Fibroblast of the conjunctiva (primary cell): ENCODE measurements at places on chromosomes 5 and 9.
A peak's percentile ranks its signal among the peaks of the same experiment; 100 is the strongest.

DNA sequence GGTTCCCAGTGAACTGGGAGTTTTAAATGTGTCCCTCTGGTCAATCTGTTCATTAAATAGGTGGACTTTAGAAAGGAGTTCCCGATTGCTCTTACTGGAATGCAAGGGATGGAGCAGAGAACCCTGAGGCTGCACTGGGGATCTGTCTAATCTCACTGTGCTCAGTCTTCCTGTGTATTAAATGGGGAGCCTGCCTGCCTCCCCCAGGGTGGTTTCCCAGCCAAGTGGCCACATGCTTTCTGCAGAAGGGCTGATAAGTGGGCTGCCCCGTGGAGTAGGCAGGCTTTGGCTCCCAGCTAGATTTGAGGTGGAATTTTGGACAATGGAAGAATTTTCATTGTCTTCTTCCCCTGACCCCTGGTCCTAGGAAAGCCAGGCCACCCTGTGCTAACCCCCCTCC lies 14.0 kb upstream of the PHYHD1 start:
- DNase-seq = no peak

GRCh38 chr5:120538149-120538548 lies 74.0 kb downstream of the PRR16 start:
- no peak for DNase-seq

DNA sequence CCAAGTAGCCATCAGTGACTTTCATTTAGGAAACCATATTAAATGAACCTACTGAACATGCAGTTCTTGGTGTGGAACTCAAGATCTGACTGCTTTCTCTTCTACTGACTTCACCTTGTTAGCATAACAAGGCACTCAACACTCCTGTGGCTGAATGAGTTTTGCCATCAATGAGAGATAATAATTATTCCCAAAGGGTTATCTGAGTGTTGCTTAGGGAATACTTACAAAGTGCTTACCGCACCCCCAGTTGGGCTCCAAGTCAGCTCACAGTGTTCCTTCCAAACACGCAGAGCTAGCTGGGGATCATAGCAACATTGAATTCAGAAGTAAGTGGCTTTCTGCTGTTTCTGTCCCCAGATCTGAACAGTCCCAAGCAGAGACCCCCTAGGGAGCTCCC lies 182.9 kb downstream of the SREK1 start:
- DNase-seq = no peak

- DNase-seq = peak; percentile 26
Observed at GRCh38 chr5:60687927-60688720, 11.8 kb downstream of the DEPDC1B start.

GRCh38 chr5:139774980-139775661 lies 20.5 kb upstream of the PSD2 start:
- DNase-seq = no peak

- DNase-seq = no peak
Observed at GRCh38 chr9:3014178-3014577, 170.3 kb upstream of the PUM3 start.

DNA sequence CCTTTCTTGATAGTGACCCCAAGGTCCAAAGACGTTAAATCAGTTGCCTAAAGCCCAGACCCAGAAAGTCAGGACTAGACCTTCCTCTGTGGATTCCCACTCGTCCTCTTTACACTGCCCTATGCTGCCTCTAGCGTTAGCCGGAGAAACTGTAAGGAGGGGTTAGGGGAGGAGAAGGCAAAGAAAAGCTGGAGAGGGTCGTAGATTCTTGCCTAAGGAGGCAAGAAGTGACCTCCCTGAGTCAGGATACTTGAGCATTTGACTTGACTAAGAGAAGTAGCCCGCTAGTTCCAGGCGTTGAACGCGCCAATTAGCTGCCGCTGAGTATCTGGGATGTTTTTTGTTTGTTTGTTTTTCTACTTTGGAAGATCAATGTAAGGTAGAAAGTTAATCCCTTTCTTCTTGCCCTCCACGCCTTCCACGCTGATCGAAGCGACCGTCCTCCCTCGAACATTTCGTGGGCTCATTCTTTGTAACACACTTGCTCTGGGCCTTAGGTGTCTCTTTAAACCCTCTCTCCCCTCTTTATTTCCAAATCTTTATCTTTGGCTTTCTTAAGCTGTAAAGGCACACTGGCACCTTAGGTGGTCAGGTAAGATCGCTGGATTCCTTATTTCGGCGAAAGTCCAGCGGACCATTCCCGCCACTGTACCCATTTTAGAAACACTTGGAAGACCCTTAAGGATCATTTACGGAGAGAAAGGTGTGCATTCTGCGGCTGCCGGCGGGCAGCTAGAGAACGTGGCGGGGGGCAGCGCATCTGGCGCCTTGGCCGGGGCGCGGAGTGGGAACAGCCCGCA lies 5.1 kb upstream of the RGMB start:
- peak; percentile 80 for DNase-seq

DNA sequence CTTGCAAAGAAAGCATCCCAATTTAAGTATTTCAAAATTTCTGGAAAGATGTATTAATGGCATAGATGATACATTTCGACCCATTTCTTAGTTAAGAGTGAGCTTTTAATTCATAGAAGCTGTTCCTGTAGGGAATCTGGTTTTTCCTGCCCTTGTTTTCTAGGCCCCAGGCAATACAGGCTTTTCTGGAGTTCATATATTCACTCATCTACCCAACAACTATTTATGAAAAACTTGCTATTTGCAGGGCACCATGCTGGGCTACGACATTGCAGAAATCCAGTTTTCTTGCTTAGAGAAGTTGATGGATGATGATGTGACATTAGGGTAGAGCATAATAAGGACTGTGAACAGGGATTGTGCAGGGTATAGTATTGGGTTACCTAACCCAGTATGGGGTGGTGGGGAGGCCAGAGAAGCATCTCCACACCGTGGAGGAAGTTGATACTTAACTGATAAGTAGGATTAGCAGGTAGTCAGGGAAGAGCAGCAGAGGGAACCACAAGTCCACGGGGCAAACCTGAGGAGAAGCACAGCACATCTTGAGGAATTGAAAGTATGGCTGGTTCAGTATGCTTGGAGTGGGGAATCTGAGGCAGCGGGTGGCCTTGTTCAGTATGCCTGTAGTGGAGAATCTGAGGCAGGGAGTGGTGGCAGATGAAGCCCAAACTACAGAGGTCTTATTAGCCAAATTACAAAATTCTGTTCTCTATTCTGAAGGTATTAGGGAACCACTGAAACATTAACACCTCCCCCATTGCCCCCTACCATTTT lies 247.5 kb downstream of the ARRDC3 start:
- no peak for DNase-seq

- no peak for DNase-seq
Observed at GRCh38 chr9:95486318-95486717, 30.5 kb downstream of the PTCH1 start.

DNA sequence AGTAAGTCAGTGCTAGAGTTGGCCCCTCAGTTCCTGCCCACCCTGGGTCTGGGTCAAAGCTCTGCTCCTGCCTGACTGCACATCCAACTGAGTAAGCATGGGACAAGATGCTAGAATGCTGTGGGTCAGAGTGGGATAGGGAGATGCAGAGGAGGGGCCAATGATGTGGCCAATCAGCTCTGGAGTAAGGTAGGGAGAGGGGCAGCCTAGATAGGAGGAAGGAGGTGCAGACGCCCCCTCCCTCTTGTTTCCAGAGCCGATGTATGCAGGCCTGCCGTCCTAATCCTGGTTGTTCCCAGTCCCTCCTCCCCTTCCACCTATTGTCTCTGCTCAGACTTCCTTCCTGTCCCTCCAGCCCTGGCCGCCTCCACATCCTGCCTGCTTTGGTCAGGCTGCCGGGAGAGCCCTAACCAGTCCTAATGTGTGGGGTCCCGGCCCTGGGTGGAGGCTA lies 1.3 kb downstream of the ARAP3 start:
- no peak for DNase-seq

GRCh38 chr5:136080483-136081216 lies 51.9 kb downstream of the TGFBI start:
- peak; percentile 85 for DNase-seq

DNA sequence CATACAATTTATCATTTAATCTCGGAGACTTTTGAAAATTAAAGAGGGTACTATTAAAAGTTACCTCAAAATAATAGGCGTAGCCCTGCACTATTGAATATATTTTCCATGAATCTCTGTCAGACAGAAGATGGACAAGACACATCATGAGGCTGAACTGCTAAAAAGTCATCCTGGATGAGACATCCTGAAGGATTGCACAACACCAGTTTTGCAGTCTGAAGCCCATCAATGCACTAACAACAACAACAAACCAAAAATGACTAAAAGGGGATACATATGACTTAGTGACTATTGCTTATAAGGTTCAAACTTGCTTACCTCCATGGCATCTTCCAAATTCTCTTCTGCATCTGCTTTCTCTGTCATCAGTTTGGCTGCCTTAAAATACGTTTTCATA lies 15.7 kb downstream of the LMBRD2 start:
- no peak for DNase-seq

- DNase-seq = no peak
Observed at GRCh38 chr9:136722969-136723356, 10.6 kb downstream of the DIPK1B start.

DNA sequence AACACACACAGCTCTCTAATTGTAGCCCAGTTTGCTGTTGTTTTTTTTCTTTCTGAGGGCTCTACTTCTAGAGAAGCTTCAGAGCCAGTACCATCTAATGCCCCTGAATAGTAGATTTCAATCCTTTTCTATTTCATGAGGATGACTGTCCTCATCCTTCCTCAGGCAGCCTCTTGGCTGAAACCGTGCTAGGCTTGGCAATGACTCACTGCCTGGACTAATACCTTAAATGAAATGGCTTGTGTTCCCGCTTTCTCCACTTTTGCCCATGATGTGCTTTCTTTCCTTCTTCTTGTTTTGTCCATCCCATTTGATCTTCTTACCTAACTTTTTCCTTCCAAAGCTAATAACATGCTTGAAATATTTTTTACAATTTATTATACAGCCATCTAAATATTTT lies 80.1 kb downstream of the ITGA1 start:
- no peak for DNase-seq

DNA sequence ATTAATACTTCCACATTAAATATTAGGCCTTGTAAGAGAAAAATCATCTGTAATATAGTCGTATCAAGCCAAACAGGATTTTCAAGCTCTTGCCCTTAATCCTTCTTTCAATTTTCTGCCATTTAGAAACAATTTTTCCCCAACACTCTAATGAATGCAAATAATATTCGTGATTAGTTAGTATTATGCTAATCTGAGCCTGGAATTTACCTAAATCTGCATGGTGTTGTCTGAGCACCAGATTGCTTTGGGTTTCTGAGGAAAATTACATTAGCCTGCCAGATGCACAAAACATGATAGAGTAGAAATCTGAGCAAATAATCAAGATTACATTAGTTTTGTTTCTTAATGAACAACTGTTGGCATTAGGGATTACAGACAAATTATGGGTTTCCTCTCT lies 176.6 kb downstream of the ZDHHC21 start:
- DNase-seq = no peak

GRCh38 chr5:126461838-126462237 lies 38.6 kb downstream of the GRAMD2B start:
- no peak for DNase-seq

DNA sequence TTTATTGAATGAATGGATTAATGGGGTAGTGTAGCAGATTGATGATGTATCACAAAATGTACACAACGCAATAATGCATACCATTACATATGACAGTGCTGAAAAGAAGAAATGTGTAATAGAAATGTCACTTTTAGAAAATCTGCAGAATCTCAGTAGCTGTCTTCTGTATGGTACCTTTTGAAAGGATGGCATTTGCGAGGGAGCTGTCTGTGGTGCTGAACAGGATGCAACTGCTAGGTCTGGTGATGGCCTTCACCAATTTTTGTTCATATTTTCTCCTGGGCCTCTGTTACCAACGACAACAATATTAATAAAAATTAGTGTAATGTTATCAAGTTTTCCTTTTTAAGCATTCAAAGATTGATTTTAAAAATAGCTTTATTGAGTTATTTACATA lies 36.2 kb upstream of the OTULIN start:
- DNase-seq = peak; percentile 10

GRCh38 chr5:82639393-82640144 lies 361.4 kb upstream of the RPS23 start:
- peak; percentile 17 for DNase-seq

- DNase-seq = no peak
Observed at GRCh38 chr5:145247745-145248040, 587.4 kb downstream of the PRELID2 start.

GRCh38 chr5:150645070-150645700 lies 4.7 kb downstream of the SYNPO start:
- peak; percentile 67 for DNase-seq

DNA sequence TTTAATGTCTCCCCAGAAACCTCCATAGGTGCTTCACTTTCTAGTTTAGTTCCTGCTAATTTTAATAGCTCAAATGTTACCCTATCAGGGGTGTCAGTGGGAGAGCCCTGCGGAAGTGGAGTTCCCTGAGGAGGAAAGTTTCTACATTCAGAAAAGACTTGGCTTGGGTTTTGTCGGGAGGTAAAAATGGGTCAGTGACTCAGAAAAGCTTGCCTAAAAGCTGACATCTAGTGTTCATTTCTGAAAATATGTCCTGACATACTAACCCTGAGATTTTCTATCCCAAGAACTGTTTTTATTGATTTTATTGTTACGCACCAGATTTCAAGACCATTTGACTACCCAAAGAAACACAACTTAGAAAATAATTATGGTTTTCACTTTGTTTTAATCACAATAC lies 40.9 kb upstream of the GLDC start:
- DNase-seq = peak; percentile 27

- no peak for DNase-seq
Observed at GRCh38 chr9:83996126-83996525, 15.5 kb downstream of the RMI1 start.

- no peak for DNase-seq
Observed at GRCh38 chr5:115272297-115272958, 9.8 kb upstream of the PGGT1B start.

GRCh38 chr9:20649381-20649780 lies 27.1 kb upstream of the MLLT3 start:
- DNase-seq = no peak

GRCh38 chr5:16970260-16970659 lies 34.2 kb upstream of the MYO10 start:
- no peak for DNase-seq

- no peak for DNase-seq
Observed at GRCh38 chr5:180464603-180464970, 29.6 kb upstream of the CNOT6 start.

DNA sequence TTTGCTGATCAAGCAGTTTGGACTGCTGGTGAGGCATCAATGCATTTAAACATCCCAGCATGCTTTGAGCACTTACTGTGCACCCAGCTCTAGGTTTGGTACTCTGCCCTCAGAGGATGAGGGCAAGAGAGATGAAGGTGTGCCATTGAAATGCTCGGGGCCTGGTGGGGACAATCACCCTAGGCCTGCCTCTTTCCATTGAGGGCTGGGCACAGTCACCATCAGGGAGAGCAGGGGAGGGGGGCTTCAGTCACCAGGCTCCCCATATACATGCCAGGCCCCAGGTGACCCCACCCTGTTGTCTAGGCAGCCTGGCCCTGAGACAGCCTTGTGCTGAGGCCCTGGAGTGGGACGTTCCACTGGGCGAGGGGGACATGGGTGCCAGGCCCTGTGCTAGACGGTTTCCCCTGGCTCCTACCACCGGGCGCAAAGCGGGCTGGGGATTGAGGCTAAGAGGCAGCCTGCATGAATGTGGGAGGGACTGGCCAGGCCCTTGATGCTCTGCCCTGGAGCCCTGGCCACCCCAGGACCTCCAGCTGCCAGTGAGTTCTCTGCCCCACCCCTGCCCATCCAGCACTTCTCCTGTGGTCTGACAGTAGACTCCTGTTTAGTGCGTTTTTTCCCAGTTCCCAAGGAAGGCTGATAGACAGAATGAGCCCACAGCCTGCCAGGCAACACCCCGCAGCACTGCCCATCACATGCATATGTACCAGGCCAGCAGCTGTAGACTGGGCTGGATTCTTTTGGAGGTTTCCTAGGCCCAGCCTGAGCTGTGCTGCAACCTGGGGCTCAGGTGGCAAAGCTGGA lies 18.9 kb downstream of the TCF7 start:
- no peak for DNase-seq
